ENCODE measurements at places on chromosomes 1 and 21. TPM values are rescaled to one million over a fixed set of nuclear protein-coding genes. Genes with fewer than 3 reads are reported as not detected.

TMEM63A gene
- 17.0 TPM for total RNA-seq

DNA sequence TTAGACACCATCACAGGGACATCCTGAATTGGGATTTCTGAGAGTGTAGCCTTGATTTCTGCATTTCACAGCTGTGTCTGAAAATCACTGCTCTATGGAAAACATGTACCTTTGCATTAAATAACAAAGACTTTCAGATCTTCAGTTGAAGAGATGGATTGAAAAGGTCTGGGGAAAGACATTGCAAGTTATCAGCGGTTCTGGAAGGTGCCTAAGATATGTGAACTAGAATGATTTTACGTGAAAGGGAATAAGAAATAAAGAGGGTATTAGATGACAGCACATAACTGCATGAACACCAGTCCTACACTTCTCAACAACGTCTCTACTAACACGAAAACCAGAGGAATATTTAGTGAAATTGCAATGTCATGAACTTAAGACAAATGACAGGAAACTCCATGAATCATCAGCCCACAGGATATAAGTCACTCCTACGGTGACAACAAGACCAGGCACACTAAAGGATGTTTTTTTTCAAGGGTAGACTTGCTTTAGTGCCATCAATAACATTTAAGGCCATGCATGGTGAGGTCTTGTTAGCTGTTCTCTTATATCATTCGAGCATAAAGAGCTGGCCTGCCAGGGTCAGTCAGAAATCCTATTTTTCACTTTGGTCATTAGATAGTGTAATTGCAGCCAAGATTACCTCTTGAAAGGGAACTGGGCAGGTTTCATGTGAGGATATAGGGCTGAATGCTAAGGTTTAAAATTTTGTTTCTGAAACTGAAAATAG, 283.1 kb downstream of the GRIK1 start:
- no peak for DNase-seq

- no peak for DNase-seq
Measured at GRCh38 chr1:97423403-97423802, 497.4 kb downstream of the DPYD start.

GRCh38 chr21:33360881-33361602, 36.3 kb downstream of the IFNAR1 start:
- DNase-seq: peak; percentile 81
